Smooth muscle cell of the umbilical artery (primary cell): ENCODE measurements at places on chromosomes 11 and 22. TPM values are rescaled to one million over a fixed set of nuclear protein-coding genes. Genes with fewer than 3 reads are reported as not detected.

ZP1 gene
- 0.60 and 6.8 TPM in 2 replicates for total RNA-seq

MPEG1 gene
- not detected in 2 replicates for total RNA-seq

OR8H3 gene
- not detected in 2 replicates for total RNA-seq

NFAM1 gene
- under 0.01 and 0.09 TPM in 2 replicates for total RNA-seq

ART5 gene
- not detected in 2 replicates for total RNA-seq

C11orf42 gene
- total RNA-seq: not detected in 2 replicates

LRRC56 gene
- total RNA-seq: 0.89 and 1.0 TPM in 2 replicates

RIC3 gene
- not detected in 2 replicates for total RNA-seq

MYO7A gene
- total RNA-seq: under 0.01 and 0.18 TPM in 2 replicates

TEX12 gene
- 0.30 and 0.46 TPM in 2 replicates for total RNA-seq

PGA5 gene
- not detected in 2 replicates for total RNA-seq

BARX2 gene
- not detected in 2 replicates for total RNA-seq

RAB36 gene
- total RNA-seq: 2.7 and 3.7 TPM in 2 replicates
